ENCODE measurements at places on chromosomes 7 and 10.
A peak's percentile ranks its signal among the peaks of the same experiment; 100 is the strongest.

DNA sequence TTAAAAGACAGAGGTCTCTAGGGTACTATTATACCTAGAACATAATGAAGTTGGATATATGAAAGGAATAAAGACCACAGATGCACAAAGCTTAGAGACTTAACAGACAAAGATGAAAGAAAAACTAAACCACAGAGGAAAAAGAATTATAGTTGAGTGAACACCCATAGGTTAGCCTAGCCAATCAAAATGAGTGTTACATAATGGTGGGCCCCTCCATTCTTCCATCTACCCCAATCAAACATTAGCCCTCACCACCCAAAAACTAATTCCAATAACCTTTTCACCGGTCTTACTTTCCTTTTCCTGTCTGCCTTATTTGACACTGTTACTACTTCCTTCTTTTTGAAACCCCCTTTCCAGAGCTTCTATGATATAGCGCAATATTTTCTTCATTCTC lies 130.1 kb downstream of the ELMO1 start:
- DNase-seq = no peak

- DNase-seq = no peak
Measured at GRCh38 chr10:130220251-130221185, 84.3 kb downstream of the GLRX3 start.

GRCh38 chr10:62049624-62050345 lies 148.3 kb downstream of the ARID5B start:
- DNase-seq = no peak

- DNase-seq = no peak
Measured at GRCh38 chr7:75756206-75756990, 15.6 kb downstream of the CCL26 start.

DNA sequence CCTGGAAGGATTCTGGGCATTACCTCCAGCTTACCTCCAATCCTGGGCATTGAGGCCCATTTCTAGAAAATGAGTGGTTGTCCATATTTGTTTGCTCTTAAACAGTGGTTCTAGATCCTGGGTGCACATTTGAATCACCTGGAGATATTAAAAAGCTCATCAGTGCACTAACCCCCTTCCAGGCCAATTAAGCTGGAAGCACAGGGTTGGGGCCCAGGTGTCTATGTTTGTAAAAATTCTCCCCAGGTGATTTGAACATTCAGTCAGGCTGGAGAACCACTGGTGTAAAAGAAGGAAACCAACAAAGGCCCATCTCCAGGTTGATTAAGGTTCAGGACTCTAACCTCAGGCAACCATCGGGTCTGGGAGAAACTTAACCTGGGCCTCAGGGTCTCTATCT lies 102.6 kb upstream of the NANOS1 start:
- DNase-seq = no peak

DNA sequence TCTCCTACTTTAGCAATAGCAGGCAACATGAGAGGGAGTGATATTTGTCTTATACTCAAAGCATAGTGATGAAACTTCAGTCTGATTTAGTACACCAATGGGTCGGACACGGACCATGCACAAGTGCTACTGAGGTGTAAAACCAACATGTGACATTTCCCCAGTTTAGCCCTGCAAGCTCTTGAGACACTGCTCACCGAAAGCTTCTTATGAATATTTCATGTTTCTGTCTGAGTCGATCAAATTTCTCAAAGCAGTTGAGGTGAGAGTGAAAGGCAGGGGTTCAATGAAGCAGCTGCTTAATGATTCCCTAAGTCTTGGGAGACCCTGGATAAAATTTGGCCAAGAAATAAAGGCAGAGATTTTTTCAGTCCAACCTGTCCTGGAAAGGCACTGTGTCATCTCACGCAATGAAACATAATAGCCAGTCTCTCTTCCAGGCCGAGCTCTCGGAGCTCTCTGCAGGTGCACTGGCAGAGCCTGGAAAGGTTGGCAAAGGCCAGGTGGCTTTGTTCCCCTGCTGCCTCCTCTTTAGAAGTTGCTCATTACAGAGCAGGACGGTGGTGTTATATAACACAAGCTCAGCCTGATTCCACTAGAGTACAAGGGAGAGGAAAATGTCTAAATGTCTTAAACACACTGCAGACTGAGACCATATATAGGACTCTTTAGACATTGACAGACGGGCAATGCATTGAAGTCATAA lies 33.9 kb upstream of the XPNPEP1 start:
- DNase-seq = peak; percentile 23

- no peak for DNase-seq
Measured at GRCh38 chr10:61183967-61184366, 240.0 kb upstream of the RHOBTB1 start.

DNA sequence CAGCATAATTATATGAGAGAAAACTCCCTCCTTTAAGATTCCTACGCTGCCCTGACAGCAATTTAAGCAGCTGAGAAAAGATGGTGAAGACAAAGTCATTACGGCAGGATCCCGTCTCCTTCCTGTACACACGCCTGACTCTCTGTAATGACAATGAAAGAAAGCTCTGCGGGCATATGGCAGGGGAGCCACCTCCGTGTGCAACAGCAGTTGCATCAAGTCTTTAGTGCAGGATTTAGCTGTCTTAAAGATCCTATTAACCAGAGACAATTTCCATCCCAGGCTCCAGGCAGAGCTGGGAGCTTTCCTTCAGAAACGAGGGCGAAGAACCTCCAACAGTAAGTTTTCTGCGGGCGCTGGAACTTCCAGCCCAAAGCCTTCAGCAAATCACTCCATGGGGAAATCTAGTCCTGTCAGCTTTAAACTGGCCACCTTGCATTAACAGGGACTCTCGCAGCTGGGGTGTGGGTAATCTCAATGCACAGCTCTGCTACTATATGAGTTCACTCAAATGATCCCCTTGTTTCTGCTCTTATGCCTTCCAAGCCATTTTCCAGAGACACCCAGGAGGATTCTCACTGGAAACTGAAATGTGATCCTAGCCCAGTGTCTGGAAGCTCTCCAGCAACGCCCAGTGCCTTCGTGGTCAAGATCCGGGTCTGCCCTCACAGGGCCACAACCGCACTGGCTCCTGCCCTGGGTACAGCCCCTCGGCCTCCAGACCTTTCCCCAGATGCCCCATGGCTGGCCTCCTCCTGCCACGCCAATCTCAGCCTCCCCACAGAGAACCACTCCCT lies 74.9 kb downstream of the CTBP2 start:
- DNase-seq = no peak

GRCh38 chr7:97973206-97973658 lies 16.8 kb downstream of the OCM2 start:
- no peak for DNase-seq

DNA sequence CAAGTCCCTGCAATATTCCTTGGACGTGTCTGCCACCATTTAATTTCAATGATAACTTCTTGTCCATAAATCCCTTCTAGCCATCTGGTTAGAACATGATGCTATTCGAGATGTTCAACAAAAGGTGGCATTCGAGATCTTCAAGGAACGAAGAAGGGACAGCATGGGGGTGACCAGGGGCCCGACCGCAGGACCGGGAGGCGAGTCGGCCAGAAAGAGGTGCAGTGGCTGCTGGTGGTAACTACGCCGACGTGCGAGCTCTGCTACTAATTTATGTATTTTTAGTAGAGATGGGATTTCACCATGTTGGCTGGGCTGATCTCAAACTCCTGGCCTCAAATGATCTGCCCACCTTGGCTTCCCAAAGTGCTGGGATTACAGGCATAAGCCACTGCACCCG lies 4.7 kb downstream of the OPTN start:
- DNase-seq = no peak

DNA sequence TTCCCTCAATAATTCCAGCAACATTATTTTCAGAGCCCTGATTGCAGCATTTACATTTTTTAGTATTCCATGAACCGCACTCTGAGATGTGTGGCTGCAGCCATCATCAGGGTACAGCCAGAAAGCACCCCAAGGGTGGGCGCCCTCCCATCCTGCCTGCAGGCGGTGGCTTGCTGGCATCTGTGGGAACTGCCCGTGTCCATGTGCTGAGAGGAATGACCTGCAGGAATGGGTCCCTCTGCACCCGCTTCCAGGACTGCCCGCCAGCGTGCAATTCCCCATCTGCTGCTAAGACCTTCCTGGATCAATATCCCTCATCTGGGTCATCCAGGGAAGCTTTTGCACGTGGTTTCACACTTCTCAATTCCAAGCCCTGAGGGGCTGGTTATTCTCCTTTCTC lies 32.8 kb upstream of the NUB1 start:
- DNase-seq = no peak

DNA sequence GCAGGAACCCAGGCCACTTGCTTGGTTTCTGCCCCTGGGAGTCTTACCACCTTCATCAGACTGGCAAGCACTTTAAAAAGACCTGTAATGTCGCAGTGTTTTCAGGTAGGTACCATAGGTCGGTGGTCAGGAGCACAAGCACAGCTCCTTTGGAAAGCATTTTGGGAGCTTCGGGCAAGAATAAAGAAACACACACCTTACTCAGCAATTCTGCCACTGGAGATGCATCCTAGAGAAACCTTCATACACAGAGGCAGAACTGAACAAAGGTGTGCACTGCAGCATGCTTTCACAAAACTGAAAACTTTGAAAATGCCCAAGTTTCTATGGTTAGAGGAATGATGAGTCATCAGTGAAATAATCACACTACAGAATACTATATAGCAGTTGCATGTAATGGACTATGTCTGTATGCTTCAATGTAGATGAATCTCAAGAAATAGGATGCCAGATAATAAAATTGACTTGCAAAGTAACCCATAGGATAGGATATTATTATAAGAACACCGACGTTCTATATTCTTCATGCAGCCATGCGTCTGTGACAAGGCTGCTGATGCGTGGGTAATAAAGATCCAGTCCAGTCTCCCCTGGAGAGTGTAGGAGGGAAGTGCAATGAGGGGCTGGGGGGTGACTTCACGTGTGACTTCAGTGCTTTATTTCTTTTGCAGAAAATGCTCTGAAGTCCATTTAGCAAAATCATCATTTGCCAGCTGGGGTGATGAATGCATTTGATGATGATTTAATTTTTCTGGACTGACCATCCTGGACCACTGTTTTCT lies 309.5 kb downstream of the WDR37 start:
- no peak for DNase-seq

DNA sequence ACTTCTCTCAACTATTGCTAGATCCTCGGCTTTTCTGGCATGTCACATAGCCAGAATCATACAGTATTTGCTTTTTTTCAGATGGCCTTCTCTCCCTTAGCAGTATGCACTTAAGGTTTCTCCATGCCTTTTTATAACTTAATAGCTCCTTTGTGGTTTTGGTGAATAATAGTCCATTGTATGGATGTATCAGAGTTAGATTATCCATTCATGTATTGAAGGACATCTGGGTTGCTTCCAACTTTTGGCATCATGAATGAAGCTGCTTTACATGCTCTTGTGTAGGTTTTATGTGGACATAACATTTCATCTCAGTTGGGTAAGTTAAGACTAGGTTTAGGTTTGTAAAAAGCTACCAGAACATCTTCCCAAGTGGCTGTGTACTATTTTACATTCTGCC lies 4.6 kb downstream of the ATP5F1C start:
- no peak for DNase-seq

DNA sequence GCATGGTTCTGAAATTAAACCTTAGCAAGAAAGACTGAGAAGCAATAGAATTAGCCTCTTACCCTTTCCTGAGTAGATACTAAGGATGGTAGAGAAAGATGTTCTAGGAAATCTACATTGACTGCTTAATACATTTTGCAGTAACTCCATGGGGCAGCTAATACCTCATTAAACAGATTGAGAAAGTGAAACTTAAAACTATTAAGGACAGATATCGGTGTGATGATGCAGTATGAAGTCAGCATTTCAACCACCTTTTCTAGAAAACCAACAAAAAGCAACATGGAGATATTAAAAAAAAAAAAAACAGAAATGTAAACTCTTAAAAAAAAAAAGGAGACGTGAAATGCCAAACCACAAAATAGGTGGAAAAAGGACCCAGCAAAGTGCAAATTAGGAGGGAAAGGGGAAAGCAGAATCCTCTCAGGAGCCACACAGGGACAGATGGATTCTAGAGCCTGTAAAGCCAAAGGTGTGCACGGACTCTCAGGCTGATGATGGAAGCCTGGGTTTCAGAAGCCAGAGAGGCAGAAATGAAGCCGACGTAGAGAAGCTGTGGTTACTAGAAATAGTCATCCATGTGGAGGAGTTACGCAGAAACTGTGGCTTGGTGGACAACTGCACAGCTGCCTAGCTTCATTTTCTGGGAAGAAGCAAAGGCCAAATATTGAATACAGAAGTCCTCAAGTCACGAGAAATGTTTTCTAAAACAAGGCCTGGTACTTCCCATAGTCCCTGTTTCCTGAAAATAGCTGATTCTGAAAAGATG lies 38.1 kb upstream of the GPR141 start:
- DNase-seq = no peak

- DNase-seq = peak; percentile 10
Measured at GRCh38 chr10:59873896-59874295, 32.5 kb downstream of the CCDC6 start.

DNA sequence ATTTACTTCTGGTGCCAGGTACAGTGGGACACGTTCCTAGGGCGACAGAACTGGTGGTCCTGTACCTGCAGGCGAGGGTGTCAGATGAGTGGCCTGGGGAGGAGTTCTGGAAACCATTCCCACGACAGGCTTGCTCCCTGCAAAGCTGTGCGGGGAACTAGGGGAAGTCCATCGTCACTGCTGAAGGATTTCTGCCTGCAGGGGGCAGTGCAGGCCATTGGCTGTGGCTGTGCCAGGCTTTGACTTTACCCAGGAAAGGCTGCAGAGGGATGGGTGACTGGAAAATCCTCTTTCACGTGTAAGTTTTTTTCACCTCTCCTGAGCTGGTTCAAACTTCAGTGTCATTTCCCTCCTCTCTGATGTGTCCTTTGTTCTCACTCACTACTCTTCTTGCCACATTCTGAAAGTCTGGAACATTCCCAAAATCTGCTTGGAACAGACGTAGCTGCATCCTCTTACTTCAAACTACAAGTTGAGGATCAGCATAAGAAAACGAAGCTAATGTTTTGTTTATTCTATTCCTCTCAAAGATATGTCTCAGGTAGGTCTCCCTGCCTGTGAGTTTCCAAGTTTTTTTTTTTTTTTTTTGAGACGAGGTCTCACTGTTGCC lies 126.5 kb downstream of the SH2D4B start:
- DNase-seq = peak; percentile 40

GRCh38 chr10:99341860-99342490 lies 12.8 kb downstream of the CNNM1 start:
- no peak for DNase-seq

- DNase-seq = no peak
Measured at GRCh38 chr10:24382596-24382978, 173.6 kb downstream of the KIAA1217 start.

GRCh38 chr7:55498142-55498541 lies 74.2 kb downstream of the VOPP1 start:
- DNase-seq = no peak

DNA sequence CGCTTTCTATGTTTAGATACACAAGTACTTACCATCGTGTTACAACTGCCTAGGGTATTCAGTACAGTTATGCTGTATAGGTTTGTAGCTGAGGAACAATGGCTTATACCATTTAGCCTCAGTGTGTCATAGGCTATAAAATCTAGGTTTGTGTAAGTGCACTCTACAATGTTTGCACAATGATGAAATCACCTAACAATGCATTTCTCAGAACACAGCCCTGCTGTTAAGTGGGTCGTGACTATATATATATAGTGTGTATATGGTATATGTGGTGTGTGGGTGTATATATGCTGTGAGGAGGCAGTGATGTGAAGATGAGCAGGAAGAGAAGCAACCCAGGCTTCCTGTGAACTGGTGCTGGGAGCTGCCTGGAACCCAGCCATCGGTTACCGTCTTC lies 65.6 kb upstream of the MKI67 start:
- no peak for DNase-seq
